ENCODE measurements at places on chromosomes 1 and 21. TPM values are rescaled to one million over a fixed set of nuclear protein-coding genes. Genes with fewer than 3 reads are reported as not detected.

GABRD gene
- not detected for total RNA-seq

- H3K4me3 ChIP-seq: no peak overlapping the region
- DNase-seq: no peak
- H3K4me1 ChIP-seq: no peaks in the 10 kb centered on the region
- no peak overlapping the region for H3K27ac ChIP-seq
These were observed 100.6 kb upstream of the ACTL8 start for GRCh38 chr1:17654519-17654918.

- no peaks in the 10 kb centered on the region for H3K4me1 ChIP-seq
- DNase-seq: no peak
- peaks cover 6% of the 10 kb centered on the region for H3K27me3 ChIP-seq
- no peak overlapping the region for H3K4me3 ChIP-seq
- H3K36me3 ChIP-seq: no peaks in the 10 kb centered on the region
- no peak overlapping the region for H3K27ac ChIP-seq
These were observed 1.0 kb upstream of the PERM1 start for GRCh38 chr1:982765-983436.

- H3K4me3 ChIP-seq: no peak overlapping the region
- H3K27me3 ChIP-seq: peaks cover 8% of the 10 kb centered on the region
- H3K27ac ChIP-seq: no peak overlapping the region
- peak; percentile 34 for DNase-seq
These were observed 5.1 kb upstream of the HMGCS2 start for GRCh38 chr1:119773711-119774241.

DNA sequence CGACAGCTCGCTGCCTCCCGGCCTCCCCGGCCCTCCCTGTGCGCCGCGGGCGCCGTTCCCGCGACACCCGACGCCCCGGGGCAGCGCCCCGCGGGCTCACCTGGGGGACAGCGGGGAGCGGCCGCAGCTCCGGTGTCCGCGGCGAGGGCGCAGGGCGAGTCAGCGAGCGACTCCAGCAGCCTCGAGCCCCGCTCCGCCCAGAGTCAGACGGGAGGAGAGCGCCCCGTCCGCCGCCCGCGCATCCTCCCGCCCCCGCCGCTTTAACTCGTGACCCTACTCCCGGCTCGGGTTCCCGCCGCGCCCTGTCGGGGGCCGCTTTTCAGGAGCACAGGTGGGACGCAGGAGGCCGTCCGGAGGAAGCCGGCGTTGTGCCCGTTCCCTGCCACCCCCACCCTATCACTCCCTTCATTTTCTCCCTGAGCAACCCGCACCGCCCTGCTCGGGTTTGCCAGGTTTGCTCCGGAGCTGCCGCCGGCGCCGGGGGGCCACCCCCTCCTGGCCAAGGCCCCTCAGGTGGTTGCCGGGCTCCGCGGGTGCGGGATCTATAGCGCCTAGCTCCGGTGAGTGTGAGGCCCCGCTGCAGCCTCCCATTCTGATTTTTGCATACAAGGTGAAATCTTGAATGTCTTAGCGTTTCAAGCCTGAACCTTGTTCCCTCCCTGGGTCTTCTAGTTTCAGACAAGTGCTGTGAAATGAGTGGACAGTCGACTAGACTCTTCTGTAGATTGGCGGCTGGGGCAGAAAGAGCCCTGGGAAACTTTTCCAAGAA is at the start of gene MCOLN3:
Gene MCOLN3 (minus strand): TSS at position 205 of the 769 bp plus-strand sequence. CDS start 3,140 bp downstream, outside the sequence.
- H3K4me3 ChIP-seq: peak within 1 kb of the TSS; percentile 49
- H3K4me1 ChIP-seq: no peaks in the 10 kb centered on the region
- H3K36me3 ChIP-seq: no peaks in the 10 kb centered on the region
- H3K27ac ChIP-seq: no peak within 1 kb of the TSS
- peaks cover 24% of the 10 kb centered on the region for H3K27me3 ChIP-seq

OPRD1 gene
- not detected for total RNA-seq

TSPAN1 gene
- total RNA-seq: 0.26 TPM

DNA sequence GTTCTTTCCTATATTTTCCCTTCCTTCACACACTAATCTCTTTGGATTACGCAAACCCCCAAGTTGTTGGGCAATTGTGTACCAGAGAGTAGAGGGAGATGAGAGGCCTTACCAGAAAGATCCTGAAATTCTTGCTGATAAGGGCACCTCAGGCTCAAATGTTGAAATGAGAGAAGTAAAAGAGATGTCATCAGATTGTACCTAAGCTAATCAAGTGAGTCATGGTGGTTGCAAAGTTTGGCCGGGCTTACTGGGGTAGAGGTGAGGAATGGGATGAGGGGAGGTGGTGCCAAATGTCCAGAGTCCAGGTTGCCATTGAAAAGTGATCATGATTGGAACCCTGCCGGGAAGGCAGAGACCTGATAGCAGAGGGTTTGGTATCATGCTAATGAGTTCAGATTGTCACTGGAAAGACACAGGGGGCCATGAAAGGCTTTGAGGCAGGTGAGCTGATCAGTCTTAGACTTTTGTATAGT is 43.1 kb downstream of the OPTC start:
- H3K4me1 ChIP-seq: peaks cover 29% of the 10 kb centered on the region
- no peak overlapping the region for H3K4me3 ChIP-seq
- peak; percentile 85 for DNase-seq

DNA sequence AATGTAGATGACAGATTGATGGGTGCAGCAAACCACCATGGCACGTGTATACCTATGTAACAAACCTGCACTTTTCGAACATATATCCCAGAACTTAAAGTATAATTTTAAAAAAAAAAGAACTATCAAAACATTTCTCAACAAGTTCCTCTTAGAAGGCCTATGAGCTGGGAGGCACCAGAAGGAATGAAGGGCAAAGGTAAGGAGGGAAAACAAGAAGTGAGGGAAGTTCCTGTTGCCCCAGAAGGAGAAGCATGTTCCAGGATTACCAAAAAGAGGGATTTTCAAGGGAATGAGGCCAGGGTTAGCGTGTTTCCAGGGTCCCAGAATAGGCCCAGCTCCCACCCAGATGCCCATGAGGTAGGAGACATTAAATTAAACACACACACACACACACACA is 361.0 kb downstream of the SETD4 start:
- H3K36me3 ChIP-seq: no peaks in the 10 kb centered on the region
- no peaks in the 10 kb centered on the region for H3K27me3 ChIP-seq
- peaks cover 2% of the 10 kb centered on the region for H3K4me1 ChIP-seq

GRCh38 chr1:100988121-100988520 is 37.5 kb downstream of the DPH5 start:
- H3K27ac ChIP-seq: no peak overlapping the region
- no peak overlapping the region for H3K4me3 ChIP-seq
- H3K4me1 ChIP-seq: peaks cover 9% of the 10 kb centered on the region
- H3K36me3 ChIP-seq: no peaks in the 10 kb centered on the region
- no peaks in the 10 kb centered on the region for H3K27me3 ChIP-seq

DNA sequence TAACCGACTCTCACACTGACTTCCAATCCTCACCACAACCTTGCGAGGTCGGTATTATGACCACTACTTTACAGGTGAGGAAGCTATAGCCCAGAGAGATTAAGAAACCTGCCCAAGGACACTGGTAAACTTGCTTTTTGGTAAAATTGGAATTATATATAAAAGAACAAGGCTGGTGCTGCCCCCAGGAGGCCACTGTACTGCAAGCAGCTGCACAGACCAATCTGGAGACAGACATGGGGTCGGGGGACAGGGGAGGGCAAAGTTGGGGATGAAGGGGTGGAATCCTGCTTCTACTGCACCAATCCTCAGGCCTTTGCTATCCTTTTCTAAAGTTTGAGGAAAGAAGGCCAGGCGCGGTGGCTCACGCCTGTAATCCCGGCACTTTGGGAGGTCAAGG is 280.8 kb downstream of the SPATA17 start:
- H3K4me3 ChIP-seq: no peak overlapping the region
- no peak overlapping the region for H3K27ac ChIP-seq
- H3K27me3 ChIP-seq: no peaks in the 10 kb centered on the region
- no peaks in the 10 kb centered on the region for H3K4me1 ChIP-seq
- H3K36me3 ChIP-seq: no peaks in the 10 kb centered on the region

- H3K4me3 ChIP-seq: no peak overlapping the region
- H3K27me3 ChIP-seq: no peaks in the 10 kb centered on the region
- no peak overlapping the region for H3K27ac ChIP-seq
These were observed 121.8 kb upstream of the TNR start for GRCh38 chr1:175865041-175865766.

ATP6V1G3 gene
- total RNA-seq: not detected

- no peak for DNase-seq
- no peaks in the 10 kb centered on the region for H3K4me1 ChIP-seq
- no peak overlapping the region for H3K27ac ChIP-seq
- H3K27me3 ChIP-seq: no peaks in the 10 kb centered on the region
These were observed 8.9 kb downstream of the RALGPS2 start for GRCh38 chr1:178733972-178734371.

DNA sequence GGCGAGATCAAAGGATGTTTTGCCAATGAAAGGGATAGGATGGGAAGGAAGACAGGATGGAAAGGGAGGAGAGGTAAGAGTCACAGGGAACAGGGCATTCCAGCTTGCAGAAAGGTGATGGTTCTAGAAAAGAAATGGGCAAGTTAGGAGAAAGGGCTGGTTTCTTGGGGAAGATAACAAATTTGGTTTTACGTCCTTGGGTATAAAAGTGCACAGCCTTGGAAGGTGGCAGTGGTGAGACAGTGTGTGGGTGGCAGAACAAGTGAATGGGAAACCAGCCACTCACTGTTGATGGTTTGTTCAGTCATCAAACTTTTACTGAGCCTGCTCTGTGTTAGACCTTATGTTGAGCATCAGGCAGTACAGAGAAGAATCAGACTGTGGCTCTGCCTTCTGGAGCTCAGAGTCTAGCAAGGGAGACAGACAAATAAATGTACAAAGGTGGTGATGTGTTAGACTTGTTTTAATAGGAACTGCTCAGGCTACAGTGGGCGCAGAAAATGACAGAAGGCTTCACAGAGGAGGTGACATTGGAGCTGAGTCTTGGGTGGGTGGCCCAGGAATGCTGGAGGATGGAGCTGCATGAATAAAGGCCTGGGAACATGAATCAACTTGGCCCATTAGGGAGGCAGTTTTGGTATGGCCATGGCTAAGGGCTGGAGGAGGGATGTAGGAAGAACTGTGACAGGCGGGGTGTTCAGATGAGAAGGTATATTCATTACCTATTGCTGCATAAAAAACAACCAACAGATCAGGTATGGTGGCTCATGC is 76.3 kb downstream of the EPHB2 start:
- H3K27ac ChIP-seq: no peak overlapping the region
- H3K4me3 ChIP-seq: no peak overlapping the region
- DNase-seq: no peak
- H3K27me3 ChIP-seq: no peaks in the 10 kb centered on the region
- H3K4me1 ChIP-seq: peaks cover 2% of the 10 kb centered on the region

VWA5B1 gene
- not detected for total RNA-seq

SPRR2E gene
- not detected for total RNA-seq

KRTAP12-2 gene
- not detected for total RNA-seq

- H3K27me3 ChIP-seq: no peaks in the 10 kb centered on the region
- no peaks in the 10 kb centered on the region for H3K4me1 ChIP-seq
- H3K36me3 ChIP-seq: no peaks in the 10 kb centered on the region
- no peak for DNase-seq
These were observed 16.5 kb downstream of the CELSR2 start for GRCh38 chr1:109265741-109266330.

GRCh38 chr1:114627107-114627506 is 42.7 kb downstream of the DENND2C start:
- H3K27me3 ChIP-seq: no peaks in the 10 kb centered on the region
- no peaks in the 10 kb centered on the region for H3K4me1 ChIP-seq
- peak; percentile 20 for DNase-seq
- H3K4me3 ChIP-seq: no peak overlapping the region

NTRK1 gene
- total RNA-seq: not detected

METTL18 gene
- total RNA-seq: 9.8 TPM

SPRR2A gene
- total RNA-seq: not detected

MAP10 gene
- 2.6 TPM for total RNA-seq

GRCh38 chr1:151294742-151295462 is 12.8 kb downstream of the ZNF687 start:
- no peak for DNase-seq
- H3K27me3 ChIP-seq: no peaks in the 10 kb centered on the region
- H3K4me3 ChIP-seq: no peak overlapping the region
- no peaks in the 10 kb centered on the region for H3K4me1 ChIP-seq

RIMS3 gene
- 0.33 TPM for total RNA-seq

GRCh38 chr1:147384804-147385203 is 142.3 kb downstream of the CHD1L start:
- no peaks in the 10 kb centered on the region for H3K27me3 ChIP-seq
- no peak overlapping the region for H3K27ac ChIP-seq
- H3K36me3 ChIP-seq: no peaks in the 10 kb centered on the region

DNA sequence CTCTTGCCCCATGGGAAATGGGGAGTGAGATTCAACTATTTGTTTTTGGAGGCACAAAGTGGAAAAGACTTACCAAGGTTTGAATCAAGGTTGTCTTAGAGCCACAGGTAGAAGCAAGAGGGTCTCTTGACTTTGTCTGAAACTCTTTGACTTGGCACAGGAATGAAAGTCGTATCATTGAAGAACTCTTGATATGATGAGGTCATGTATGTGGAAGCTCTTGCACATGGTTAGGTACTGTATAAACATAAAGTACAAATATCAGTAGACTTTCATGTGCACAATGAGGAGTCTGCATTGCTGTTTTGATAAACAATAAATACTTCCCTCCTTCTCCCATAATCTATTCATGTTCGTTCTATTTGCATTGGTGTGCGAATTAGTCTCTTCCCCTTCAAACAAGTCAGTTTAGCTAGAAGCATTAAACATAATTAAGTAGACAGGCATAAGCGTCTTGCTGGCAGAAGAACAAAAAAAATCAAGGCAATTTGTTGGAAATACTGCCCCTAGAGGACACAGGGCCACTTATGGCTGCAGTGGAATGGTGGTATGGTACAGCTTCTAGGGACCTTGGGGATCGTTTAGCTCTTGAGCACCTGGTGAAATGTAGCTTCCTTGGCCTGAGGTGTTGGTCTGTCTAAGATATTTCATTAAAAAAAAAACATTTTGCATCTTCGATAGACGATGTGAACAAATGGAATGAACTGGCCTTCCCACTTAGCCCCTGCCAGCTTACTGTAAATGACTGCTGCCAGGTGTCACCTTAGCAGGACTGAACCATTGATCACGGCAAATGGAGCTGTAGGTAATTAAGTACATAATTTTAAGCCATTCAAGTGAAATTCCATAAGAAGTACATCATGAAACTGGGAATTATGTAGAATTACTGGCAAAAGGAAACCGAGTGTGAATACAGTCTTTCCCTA is 218.0 kb upstream of the GALNT2 start:
- H3K27ac ChIP-seq: no peak overlapping the region
- no peaks in the 10 kb centered on the region for H3K4me1 ChIP-seq
- no peak overlapping the region for H3K4me3 ChIP-seq
- peak; percentile 7 for DNase-seq
- H3K27me3 ChIP-seq: no peaks in the 10 kb centered on the region

ITGB2 gene
- not detected for total RNA-seq

Data from fibroblast of lung (primary cell).